Common myeloid progenitor, CD34-positive (primary cell): ENCODE measurements at places on chromosomes 11 and 22.

GRCh38 chr11:12237381-12237784 lies 127.0 kb downstream of the MICAL2 start:
- no peak for DNase-seq

- DNase-seq = no peak
Measured at GRCh38 chr11:64810891-64811272, 531 bp upstream of the MEN1 start.

GRCh38 chr11:15613251-15613650 lies 498.5 kb downstream of the INSC start:
- no peak for DNase-seq

- peak; percentile 53 for DNase-seq
Measured at GRCh38 chr22:43256976-43257545, 70.1 kb upstream of the TTLL12 start.

DNA sequence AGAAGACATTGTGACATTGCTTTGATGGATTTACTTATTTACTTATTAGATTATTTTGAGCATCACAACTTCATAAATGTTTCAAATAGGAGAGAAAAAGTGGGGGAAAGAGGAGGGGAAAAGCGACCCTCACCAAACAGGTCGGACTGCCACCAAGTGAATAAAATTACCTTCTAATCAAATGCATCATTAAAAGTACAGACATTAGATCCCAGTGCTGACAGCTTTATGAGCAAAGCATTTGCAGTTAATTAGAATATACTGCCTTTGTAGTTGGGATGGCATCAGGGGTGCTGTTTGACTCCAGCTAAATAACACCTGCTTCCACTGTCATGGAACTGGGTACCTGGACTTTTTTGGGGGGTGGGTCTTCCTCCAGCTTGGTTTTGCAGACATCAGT lies 299.6 kb downstream of the OPCML start:
- no peak for DNase-seq

GRCh38 chr22:50014053-50014501 lies 1.5 kb upstream of the IL17REL start:
- no peak for DNase-seq

DNA sequence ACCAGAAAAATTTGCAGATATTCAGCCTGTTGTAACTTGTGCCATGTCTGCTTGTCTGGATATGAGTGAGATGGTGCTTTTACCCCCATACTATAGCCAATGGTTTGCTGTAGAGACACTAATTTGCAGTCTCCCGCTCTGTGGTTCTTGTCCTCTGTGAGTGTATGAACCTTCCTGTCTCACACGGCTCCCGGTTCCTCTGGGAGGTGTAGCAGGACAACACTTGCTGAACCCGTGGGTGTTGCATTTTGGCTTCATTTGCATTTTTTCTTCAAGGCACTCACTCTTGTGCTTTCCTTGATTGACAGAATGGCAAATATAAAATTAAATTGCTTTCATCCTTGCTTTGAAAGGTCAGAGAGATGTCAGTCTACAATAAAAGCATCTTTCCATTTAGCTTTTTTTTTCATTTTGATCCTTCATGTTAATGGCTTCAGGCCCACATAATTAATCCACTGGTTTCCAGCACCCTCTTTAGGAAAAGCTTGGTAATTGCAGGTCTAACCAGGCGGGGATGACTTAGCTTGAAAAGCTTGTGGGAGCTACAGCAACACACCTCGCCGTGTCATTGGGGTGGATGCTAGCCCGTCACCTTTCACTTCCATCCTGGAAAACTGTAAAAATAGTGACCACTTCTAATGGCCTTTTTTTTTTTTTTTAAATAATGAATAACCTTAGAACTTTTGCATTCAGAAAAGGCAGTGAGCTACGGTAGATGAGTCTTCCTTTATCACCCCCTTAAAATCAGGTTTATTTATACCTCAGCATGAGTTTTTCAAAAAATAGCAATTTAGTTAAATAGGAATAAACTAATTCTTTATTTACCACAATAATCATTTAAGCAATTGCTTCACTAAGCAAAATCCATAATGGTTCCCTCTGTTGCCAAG lies 27.4 kb upstream of the ST14 start:
- DNase-seq = peak; percentile 75

GRCh38 chr11:19359221-19360000 lies 118.7 kb upstream of the E2F8 start:
- DNase-seq = no peak

DNA sequence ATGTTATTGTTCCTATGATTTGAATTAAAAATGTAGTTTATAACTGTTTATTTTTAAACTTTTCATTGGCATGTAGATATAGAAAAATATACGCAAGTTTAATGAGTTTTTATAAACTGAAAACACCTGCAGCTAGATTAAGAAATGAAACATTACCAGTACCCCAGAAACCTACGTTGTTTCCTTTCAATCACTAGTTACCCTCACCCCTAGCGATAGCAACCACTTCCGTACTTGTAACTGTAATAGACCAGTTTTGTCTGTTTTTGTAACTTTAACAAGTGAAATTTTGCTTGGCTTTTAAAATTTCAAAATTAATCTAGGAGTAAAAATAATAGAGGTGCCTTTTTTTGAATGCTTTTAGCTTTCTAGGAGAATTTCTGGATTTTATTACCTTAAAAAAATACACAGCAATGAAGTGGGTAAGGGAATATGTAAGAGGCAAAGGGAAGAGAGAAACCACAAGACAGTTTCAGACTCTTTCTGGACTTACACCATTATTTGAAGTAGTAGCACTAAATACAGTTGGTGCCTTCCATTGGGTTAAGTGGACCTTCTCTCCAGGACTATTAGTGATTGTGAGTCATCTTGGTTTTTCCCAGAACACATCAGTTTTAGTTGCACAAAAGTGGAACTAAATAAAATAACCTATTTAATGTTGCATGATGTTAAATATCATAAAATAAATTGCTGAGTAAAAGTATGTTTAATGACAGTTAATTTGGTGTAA lies 18.7 kb upstream of the NAT10 start:
- DNase-seq = no peak

DNA sequence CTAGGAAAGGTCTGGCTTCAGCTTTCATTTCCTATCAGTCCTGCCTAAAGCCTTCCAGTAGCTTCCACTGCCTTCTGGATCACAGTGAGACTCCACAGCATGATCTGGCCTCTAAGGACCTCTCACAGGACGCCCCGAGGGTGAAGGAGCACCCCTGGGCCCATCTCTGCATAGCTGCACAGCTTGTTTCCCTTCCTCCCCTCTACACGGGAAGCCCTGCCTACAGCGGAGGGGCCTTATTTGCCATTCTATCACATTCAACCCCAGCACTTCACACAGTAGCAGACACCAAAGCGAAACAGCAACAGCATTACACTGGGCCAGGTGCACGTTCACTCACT lies 162.3 kb upstream of the GRK3 start:
- no peak for DNase-seq

DNA sequence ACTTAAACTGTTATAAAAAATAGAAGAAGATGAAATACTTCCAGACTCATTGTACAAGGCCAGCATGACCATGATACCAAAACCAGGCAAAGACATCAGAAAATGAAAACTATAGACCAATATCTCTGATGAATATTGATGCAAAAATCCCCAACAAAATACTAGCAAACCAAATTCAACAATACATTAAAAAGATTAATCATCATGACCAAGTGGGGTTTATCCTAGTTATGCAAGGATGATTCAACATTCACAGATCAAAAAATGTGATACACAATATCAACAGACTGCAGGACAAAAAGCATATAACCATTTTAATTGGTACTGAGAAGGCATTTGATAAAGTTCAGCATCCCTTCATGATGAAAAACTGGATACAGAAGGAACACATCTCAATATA lies 824.5 kb upstream of the RAG2 start:
- no peak for DNase-seq

GRCh38 chr11:93845181-93846092 lies 5.0 kb downstream of the VSTM5 start:
- no peak for DNase-seq

- peak; percentile 36 for DNase-seq
Measured at GRCh38 chr11:78289552-78290292, 101.0 kb downstream of the USP35 start.

DNA sequence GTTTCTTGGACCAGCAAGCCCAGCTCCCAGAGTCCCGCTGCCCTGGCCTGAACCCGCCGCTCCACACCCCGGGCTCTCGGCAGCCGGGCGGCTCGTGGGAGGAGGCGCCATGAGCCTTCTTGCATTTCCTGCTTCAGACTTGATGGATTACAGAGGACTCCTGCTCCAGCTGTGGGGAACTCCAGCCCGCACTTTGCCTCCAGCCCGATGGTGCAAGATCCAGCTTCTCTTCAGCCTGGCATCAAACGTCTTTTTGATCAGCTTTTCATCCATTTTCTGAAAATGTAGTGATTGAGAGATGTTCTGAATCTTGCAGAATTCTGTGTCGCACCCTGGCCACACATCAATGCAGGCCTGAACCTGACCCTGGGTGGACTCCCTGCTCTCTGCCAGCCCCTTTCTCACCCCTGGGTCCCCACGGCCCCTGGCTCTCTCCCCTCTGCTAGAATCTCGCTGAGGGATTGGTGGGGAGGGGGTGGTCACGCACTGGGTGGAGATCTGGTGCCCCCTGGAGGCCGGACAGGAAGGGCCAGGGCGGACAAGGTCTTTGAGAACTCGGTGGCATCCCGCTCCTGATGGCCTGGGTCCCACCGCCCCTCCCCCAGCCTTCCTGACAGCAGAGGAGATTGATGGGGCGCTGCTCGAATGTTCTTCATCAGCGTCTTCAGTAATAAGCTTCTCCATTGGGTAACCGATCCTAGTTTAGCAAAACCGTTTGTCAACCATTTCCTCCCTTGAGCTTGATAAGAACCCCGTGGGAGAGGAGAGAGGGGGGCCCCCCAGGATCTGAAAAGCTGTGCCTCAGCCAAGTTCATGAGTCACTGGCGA lies 12.1 kb upstream of the NFAM1 start:
- peak; percentile 96 for DNase-seq

DNA sequence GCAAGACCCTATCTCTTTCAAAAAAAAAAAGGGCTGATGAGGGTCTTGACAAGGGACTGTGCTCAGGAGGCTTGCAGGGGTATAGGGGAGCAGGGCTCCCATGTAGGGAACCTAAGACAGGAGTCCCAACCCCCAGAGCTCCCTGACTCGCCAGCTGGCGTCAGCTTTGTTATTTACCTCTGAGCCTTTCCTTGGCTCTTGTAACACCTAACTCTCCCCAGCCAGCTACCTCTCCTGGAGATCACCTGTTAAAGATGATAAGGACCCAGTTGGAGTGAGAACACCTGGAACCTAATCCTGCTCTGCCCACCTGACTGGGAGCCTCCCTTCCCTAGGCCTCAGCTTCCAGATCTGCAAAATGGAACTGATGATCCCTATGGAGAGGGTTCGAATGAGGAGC lies 13.2 kb downstream of the SLC35E4 start:
- no peak for DNase-seq

GRCh38 chr11:65809496-65809895 lies 22.6 kb downstream of the OVOL1 start:
- DNase-seq = no peak

DNA sequence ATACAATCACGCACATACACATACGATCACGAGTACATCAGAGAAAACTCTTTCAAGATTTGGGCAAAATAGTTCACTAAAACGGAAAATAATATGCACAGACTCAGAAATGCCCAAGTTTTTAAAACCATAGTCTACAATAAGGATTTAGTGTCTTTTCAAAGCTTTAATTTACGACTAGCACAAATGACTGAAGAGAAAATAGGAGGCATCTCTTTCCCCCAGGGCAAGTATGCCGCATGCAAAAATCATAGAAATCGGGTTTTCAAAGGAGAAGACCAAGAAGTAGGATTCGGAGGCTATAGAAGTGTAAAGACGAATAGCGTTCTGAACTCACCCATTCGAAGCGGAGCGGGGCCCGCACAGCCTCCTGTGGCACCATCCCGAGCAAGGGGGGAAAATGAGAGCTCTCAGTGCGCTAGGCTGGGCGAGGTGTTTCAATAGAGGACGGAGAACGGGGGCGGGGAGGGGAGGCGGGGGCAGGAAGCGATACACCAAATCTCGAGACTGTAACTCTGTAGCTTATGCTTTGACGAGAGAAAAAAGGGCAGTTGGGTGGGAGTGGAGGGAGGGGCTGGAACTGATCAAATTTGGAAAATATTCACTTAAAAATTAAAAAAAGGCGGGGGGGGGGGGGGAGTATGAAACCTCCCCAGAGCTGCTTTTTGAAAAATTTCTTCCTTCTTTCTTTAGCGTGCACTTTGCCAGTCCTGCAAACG lies 15.8 kb downstream of the BLID start:
- DNase-seq = peak; percentile 36

- peak; percentile 57 for DNase-seq
Measured at GRCh38 chr11:18775492-18776292, 15.9 kb downstream of the PTPN5 start.

DNA sequence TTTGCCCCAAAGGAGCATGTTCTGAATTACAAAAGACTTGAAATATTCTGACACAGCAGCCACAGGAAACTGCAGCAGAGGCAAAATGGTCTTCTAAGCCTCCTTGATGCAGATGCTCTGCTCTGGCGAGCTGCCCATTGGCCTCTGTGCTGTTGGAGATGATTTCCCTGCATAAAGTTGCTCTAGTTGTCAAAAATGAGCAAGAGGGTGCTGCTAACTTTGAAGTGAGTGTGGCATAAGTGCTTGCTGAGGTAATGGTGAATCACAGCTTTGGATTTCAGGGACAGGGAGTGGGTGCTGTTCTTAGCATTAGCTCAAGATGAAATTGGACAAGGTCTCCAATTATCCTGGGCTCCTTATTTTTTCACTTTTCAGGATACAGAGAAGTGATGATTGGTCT lies 435.4 kb downstream of the TMEM135 start:
- no peak for DNase-seq

GRCh38 chr22:25745341-25746011 lies 3.5 kb downstream of the MYO18B start:
- DNase-seq = no peak

GRCh38 chr11:3983101-3983500 lies 111.5 kb upstream of the RRM1 start:
- no peak for DNase-seq
